Right atrium auricular region (tissue), 2 donors: ENCODE measurements at places on chromosomes 5 and 9.
A peak's percentile ranks its signal among the peaks of the same experiment; 100 is the strongest.

- H3K36me3 ChIP-seq: no peaks in the 10 kb centered on the region
- H3K27ac ChIP-seq: no peak overlapping the region
- H3K4me1 ChIP-seq: peaks cover 3% of the 10 kb centered on the region
Observed at GRCh38 chr5:109685916-109686315, 3.8 kb upstream of the MAN2A1 start.

- H3K36me3 ChIP-seq: no peaks in the 10 kb centered on the region
- H3K27me3 ChIP-seq: peaks cover 49% of the 10 kb centered on the region
- peaks cover 58% of the 10 kb centered on the region for H3K4me1 ChIP-seq
- peak; percentile 46 for DNase-seq
- H3K4me3 ChIP-seq: no peak overlapping the region
Observed at GRCh38 chr9:77014597-77015263, 4.7 kb upstream of the FOXB2 start.

DNA sequence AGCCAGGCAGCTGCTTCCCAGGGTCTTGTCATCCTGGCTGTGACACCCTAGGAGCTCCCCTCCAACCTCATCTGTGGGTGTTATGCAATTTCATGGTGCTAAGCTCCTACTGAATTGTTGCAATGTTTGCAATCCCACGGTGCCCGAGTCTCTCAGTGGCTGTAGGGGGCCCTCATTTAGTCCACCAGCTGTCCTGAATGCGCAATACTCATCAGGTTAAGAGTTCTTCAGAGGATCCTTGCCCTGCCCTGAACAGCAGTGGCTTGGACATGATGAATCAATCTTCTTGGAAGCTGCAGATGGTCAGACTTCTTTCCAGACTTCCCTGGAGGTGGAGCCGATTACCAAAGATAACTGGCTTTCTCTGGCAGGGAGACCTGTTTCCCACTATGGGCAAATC, 584.1 kb downstream of the CCDC171 start:
- DNase-seq: no peak
- no peak overlapping the region for H3K4me3 ChIP-seq
- no peak overlapping the region for H3K27ac ChIP-seq
- no peaks in the 10 kb centered on the region for H3K36me3 ChIP-seq
- no peaks in the 10 kb centered on the region for H3K4me1 ChIP-seq
- H3K27me3 ChIP-seq: no peaks in the 10 kb centered on the region

GRCh38 chr9:26882154-26882553, 10.4 kb downstream of the CAAP1 start:
- no peak overlapping the region for H3K4me3 ChIP-seq
- no peaks in the 10 kb centered on the region for H3K27me3 ChIP-seq
- no peaks in the 10 kb centered on the region for H3K4me1 ChIP-seq
- no peak for DNase-seq
- peaks cover 40% of the 10 kb centered on the region for H3K36me3 ChIP-seq

- no peak overlapping the region for H3K27ac ChIP-seq
- no peaks in the 10 kb centered on the region for H3K36me3 ChIP-seq
- H3K4me1 ChIP-seq: no peaks in the 10 kb centered on the region
- no peaks in the 10 kb centered on the region for H3K27me3 ChIP-seq
Observed at GRCh38 chr9:110712955-110713354, 44.4 kb downstream of the MUSK start.

- H3K27ac ChIP-seq: no peak within 1 kb of the TSS
- DNase-seq: no peak
- H3K27me3 ChIP-seq: no peaks in the 10 kb centered on the region
- H3K36me3 ChIP-seq: no peaks in the 10 kb centered on the region
- H3K4me3 ChIP-seq: peak within 1 kb of the TSS; percentile 28
- H3K4me1 ChIP-seq: peaks cover 15% of the 10 kb centered on the region
Observed at GRCh38 chr9:34957492-34958410, at the start of gene PHF24. Gene PHF24, plus strand, starts transcription at chr9:34958285. Its CDS starts 13,014 bp downstream, at chr9:34971299.

DNA sequence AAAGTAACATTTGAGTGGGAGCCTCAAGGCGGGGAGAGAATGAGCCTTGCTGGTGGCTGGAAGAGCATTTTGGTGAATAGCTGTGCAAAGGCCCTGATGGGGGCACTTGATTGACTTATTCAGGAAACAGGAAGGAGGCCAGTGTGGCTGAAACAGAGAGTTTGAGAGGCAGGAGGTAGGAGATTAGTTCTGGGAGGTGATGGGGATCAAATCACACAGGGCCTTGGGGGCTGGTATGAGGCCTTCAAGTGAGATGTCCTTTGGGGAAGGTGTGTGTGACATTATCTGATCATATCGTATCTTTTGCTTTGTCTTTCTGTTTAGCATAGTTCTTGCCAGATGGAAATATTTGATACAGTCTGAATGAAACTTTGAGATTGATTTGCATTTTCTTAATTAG, 172.3 kb downstream of the TENT4A start:
- H3K27ac ChIP-seq: no peak overlapping the region
- no peaks in the 10 kb centered on the region for H3K4me1 ChIP-seq
- no peak for DNase-seq
- H3K27me3 ChIP-seq: no peaks in the 10 kb centered on the region

- H3K36me3 ChIP-seq: no peaks in the 10 kb centered on the region
- H3K27ac ChIP-seq: no peak overlapping the region
- no peaks in the 10 kb centered on the region for H3K4me1 ChIP-seq
- H3K4me3 ChIP-seq: no peak overlapping the region
- DNase-seq: no peak
- no peaks in the 10 kb centered on the region for H3K27me3 ChIP-seq
Observed at GRCh38 chr5:2286250-2286649, 403.5 kb upstream of the IRX4 start.

GRCh38 chr5:127213231-127213630, 77.4 kb upstream of the MEGF10 start:
- H3K36me3 ChIP-seq: no peaks in the 10 kb centered on the region
- DNase-seq: no peak

- no peaks in the 10 kb centered on the region for H3K4me1 ChIP-seq
- no peak overlapping the region for H3K27ac ChIP-seq
- DNase-seq: no peak
- no peaks in the 10 kb centered on the region for H3K36me3 ChIP-seq
- H3K4me3 ChIP-seq: no peak overlapping the region
Observed at GRCh38 chr5:54178207-54178606, 132.2 kb downstream of the ARL15 start.

GRCh38 chr5:55633574-55634208, 78.4 kb downstream of the SLC38A9 start:
- peak; percentile 69 for DNase-seq
- no peaks in the 10 kb centered on the region for H3K27me3 ChIP-seq
- H3K4me3 ChIP-seq: peak overlapping the region; percentile 6
- no peaks in the 10 kb centered on the region for H3K36me3 ChIP-seq
- H3K27ac ChIP-seq: peak overlapping the region; percentile 75

DNA sequence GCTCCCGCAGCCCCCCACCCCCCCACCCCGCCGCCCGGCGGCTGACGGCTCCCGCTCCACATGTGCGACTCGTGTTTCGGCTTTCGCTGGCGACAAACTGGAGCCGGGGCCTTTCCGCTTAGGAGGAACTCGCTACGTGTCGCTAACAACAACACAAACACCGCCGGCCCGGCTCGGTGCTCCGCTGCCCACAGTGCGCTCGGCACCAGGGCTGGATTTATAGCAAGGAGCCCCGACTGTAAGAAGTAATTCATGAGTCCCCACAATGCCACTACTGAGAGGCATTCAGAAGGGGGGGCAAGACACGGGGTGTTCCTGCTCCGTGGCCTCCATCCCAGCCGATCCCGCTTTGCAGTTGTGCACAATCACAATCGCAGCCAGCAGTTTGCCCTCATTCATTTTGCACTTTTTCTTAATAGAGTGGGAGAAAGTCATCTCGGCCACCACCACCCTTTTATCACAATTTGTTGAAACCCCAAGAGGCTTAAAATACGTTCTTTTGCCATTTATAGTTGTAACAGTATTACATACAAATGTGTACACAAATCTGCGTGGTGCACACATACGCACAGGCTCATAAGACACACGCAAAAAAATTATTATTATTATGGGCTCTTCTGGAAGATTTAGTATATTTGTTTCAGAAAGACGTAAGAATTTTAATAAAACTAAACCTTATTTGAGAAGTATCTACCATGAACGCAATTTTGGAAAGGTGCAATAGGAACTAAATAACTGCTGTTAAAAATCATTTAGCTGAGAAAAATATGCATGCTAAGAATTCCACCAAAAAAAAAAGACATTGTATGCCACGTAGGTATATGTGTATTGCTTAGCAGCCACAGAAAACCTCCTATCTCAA, 48.1 kb downstream of the EBF1 start:
- H3K4me3 ChIP-seq: peak overlapping the region; percentile 18
- no peaks in the 10 kb centered on the region for H3K27me3 ChIP-seq
- no peaks in the 10 kb centered on the region for H3K4me1 ChIP-seq
- H3K27ac ChIP-seq: peak overlapping the region; percentile 80
- H3K36me3 ChIP-seq: no peaks in the 10 kb centered on the region
- peak; percentile 70 for DNase-seq

GRCh38 chr5:64691291-64691690, 988 bp downstream of the SHISAL2B start:
- no peaks in the 10 kb centered on the region for H3K4me1 ChIP-seq
- H3K27ac ChIP-seq: no peak overlapping the region
- peaks cover 10% of the 10 kb centered on the region for H3K27me3 ChIP-seq

DNA sequence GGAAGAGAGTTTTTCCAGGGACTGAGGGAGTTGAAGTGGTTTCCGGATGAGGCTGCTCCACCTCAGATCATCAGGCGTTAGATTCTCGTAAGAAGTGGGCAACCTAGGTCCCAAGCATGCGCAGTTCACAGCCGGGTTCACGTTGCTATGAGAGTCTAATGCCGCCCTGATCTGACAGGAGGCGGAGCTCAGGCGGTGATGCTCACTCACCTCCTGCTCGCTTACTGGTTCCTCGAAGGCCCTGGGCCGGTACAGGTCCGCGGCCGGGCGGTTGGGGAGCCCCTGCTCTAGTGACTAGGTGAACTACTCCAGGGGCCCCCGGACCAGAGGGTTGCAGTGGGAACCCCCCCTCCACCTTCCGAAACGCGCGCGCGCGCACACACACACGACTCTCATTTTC, 997 bp upstream of the RNF130 start:
- H3K36me3 ChIP-seq: no peaks in the 10 kb centered on the region
- no peaks in the 10 kb centered on the region for H3K27me3 ChIP-seq
- H3K27ac ChIP-seq: no peak overlapping the region
- no peak overlapping the region for H3K4me3 ChIP-seq
- H3K4me1 ChIP-seq: no peaks in the 10 kb centered on the region
- DNase-seq: no peak

DNA sequence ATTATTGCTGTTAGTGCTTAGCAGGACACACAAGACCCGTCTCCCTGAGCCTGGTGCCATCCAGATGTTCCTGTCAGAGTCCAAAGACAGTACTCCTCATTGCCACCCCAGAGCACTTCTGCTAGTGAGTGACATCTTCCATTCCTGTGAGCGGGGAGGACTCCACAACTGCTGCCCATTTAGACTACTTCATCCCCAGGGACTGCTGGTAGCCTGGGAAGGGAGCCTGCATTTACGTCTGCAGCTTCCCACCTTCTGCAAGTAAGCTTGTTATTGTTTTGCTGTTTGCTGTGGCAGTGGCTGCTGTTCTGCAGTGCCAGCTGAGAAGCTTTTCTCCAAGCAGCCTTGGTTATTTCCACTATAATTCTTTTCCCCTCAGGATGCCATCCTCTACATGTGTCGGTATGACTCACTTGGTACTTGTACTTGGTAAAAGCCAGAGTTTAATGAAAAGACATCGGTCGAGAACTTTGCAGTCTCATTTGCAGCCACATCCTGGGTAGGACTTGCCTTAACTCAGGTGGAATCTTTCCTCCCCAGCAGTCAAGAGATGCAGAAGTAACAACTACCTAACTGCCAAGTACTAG, 10.6 kb upstream of the MAP1B start:
- H3K4me3 ChIP-seq: no peak overlapping the region
- H3K4me1 ChIP-seq: no peaks in the 10 kb centered on the region
- no peaks in the 10 kb centered on the region for H3K27me3 ChIP-seq
- no peak for DNase-seq
- no peaks in the 10 kb centered on the region for H3K36me3 ChIP-seq

- no peak for DNase-seq
- H3K4me3 ChIP-seq: no peak overlapping the region
- H3K27ac ChIP-seq: no peak overlapping the region
- no peaks in the 10 kb centered on the region for H3K4me1 ChIP-seq
Observed at GRCh38 chr9:98121058-98121457, 2.0 kb upstream of the TRIM14 start.

DNA sequence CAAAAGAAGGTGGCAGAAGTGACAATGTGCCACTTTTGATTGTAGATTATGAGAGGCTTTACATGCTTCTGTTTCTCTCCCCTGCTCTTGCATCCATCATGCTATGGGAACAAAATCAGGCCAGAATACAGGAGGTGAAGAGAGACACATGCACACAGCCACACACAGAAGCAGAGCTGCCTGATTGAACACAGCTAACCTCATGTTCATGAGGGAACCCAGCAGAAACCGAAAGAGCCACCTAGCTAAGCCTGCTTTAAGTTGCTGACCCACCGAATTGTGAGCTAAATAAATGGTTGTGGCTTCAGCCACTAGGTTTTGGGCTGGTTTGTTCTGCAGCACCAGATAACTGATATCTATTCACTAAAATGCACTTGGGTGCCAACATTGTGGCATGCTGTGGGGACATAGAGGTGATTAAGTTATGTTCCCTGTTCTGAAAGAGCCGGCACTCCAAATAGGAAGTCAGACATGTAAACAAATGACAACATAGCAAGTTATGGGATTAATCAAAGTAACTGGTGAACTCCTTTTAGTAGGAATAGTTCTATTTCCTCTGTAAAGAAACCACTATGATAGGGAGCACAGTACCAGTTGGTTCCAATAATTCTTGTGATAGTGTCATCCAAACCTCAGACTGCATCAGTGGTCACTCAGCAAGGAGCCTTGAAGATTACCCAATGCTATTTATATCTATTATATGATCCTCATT, 93.6 kb upstream of the TNC start:
- no peak for DNase-seq
- peaks cover 11% of the 10 kb centered on the region for H3K4me1 ChIP-seq
- no peaks in the 10 kb centered on the region for H3K36me3 ChIP-seq
- no peak overlapping the region for H3K27ac ChIP-seq
- no peaks in the 10 kb centered on the region for H3K27me3 ChIP-seq

DNA sequence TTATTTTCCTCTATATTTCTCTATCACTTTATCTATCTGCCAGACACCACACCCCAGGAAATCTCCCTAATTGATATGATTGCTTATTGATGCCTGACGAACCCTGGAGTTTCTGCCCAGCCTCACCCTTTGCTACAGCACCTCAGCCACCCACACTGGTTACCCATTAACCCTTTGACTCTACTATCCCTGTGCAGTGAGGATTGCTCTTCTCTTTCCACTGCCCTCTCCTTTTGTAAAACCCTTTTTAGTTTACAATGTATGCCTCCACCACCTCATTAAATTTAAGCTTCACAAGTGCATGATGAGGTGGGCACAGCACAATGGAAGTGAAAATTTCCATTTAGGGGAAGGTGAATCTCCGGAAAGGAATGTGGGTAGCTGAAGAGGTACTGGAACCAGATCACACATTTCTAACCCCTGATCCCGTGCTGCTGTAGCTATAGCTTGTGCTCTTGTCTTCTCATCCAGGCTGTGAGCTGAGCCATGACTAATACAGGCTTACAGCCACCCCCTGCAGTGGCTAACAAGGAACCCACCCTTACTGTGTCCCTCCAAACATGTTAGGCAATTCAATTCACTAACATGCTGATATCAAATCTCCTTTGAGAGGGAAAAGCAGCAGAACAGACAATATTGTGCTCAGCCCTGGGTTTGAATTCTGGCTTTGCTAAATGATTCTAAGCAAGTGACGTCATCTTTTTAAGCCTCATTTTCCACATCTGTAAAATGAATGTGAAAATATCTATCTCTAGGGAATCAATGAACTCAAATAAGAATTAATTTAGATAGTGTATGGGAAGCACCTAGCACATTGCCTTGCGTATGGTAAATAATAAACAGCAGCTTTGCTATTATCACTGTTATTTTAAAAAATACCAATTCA, 186.9 kb upstream of the TRIM32 start:
- DNase-seq: no peak
- H3K27me3 ChIP-seq: no peaks in the 10 kb centered on the region
- H3K27ac ChIP-seq: no peak overlapping the region
